Inflammatory macrophage treated with lipopolysaccharide for 4 hours (primary cell): ENCODE measurements at places on chromosomes 6 and 20.

GRCh38 chr6:95847061-95847460, 168.7 kb upstream of the FUT9 start:
- DNase-seq: no peak

DNA sequence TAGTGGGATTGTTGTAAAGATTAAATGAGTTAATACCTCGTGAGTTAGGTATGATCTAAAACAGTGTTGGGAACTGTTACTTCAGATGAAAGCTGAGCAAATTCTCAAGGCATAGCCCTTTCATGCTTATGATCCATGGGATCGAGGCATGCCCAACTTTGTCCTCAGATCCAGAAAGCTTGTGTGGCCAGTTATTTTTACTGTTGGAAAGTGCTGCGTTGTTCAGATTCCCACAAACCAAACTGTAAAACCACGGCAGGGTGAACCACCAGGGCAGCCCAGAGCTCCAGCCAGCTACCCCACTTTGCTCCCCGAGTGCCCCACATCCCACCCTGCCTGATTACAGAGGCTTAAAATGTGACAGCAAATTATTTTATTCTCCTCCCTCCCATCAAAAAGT, 139.3 kb upstream of the RIN2 start:
- no peak for DNase-seq

- no peak for DNase-seq
Observed at GRCh38 chr6:105608711-105609374, 206.0 kb upstream of the PREP start.

DNA sequence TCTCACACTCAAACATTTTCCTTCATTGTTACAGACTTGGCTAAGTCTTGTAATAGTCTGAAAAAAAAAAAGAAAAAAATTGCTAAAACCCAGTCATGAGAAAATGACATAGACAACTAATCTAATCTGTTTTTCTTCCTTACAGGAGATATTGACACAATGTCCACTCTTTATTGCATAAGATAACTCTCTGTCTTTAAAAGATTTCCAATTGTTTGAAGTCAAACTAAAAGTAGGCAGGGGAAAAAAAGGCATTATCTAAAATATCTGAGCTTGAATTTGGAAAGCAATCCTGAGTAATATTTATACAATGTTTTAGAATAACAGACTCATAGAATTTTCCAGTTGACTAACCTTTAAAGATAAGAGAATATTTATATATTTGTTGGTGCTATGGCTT, 233.0 kb upstream of the CEP162 start:
- DNase-seq: no peak

DNA sequence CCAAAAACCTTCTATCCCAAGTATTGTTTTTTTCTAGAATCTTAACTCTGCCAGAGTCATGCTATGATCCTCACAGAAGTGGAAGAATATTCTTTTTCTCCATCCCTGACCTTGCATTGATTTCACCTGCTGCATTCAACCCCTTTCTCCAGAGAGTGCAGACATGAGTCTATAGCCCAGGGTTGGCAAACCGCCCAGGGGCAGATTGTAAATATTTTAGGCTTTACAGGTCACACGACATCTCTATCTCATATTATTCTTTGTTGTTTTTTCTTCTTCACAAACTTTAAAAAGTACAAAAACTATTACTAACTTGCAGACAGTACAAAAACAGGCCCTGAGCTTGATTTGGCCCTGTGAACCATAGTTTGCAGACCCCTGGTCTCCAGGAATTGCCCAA, 112.1 kb upstream of the ASF1A start:
- no peak for DNase-seq

GRCh38 chr6:91480402-91480801, 893.5 kb upstream of the MAP3K7 start:
- DNase-seq: no peak

GRCh38 chr6:90533615-90534336, 53.1 kb downstream of the MAP3K7 start:
- no peak for DNase-seq

DNA sequence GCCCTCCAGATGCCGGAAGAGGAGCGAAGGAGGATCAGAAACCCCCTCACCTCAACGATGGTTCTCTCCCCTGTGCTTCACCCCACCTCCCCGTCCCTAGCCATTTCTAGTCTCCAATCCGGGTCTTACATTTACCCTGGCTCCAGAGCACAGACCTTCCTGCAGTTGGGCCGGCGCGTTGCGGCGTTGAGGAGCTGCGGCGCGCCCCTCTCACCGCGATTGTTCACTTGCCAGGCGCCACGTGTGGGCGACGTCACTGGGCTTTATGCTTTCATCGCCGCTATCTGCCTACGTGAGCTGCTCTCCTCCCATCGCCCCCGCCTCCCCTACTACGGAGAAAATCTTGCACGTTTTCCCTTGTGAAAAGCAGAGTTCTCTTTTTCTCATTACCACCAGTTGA, at the start of gene CRISP2:
CRISP2 (minus strand) TSS at position 198 of the 400 bp plus-strand sequence. CDS start 4,347 bp downstream, outside the sequence.
- no peak for DNase-seq

DNA sequence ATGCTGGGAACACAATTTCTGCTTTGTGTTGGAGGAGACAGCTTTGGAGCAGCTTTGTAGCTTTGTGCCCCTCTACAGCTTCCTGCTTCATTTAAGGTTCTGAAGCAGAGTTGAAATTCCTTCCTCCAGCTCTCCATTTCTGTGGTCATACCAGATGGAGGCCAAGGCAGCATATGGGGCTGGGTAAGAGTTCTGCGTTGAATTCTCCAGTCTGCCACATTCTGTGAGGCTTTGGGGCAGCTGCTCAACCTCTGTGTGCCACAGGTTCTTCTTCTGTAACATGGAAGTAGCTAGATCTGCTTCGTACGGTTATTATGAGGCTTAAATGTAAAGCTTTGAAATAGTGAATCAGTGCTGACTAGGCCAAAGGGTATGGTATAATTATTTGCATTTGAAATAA, 2.9 kb upstream of the TRIM26 start:
- no peak for DNase-seq

- DNase-seq: no peak
Observed at GRCh38 chr6:130029163-130029562, 10.8 kb downstream of the L3MBTL3 start.

DNA sequence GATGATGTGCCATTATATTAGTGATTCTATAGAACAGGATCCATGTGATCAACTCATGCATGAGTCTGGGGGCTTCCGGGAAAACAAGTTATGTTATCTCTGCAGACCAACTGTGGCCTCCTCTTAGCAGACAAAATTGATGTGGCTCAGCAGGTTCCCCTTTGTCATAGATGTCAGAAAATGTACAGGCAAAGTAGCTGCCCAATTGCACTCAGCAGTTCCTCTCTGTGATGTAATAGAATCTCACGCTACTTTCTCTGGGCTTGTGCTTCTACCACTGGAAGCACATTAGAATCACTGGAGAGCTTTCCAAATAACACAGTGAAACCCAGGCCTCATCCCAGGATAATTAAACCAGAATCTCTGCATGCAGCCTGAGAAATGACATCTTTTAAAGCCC, 253.1 kb downstream of the SLC24A3 start:
- DNase-seq: peak; percentile 62

DNA sequence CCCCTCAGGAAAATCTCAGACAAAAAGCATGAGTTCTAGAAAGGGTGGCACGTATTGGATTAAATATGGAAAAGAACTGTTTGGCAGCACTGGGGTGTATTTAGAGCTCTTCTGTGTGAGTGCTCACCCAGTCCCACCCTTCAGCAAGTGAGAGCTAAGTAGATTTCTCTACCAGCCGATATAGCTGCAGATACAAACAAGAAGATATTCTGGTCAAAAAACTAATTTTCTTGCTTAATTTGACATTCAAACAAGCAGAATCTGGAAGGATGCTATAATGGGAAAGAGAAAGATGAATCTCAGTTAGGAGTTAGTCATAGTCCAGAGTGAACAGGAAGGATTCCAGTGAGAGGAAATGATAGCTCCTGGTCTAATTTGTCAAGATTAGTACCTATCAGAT, 232.1 kb downstream of the TMEM242 start:
- DNase-seq: no peak

- DNase-seq: peak; percentile 1
Observed at GRCh38 chr6:150949526-150949925, 84.0 kb downstream of the MTHFD1L start.

- peak; percentile 95 for DNase-seq
Observed at GRCh38 chr6:166258854-166259276, 49.3 kb downstream of the PRR18 start.

DNA sequence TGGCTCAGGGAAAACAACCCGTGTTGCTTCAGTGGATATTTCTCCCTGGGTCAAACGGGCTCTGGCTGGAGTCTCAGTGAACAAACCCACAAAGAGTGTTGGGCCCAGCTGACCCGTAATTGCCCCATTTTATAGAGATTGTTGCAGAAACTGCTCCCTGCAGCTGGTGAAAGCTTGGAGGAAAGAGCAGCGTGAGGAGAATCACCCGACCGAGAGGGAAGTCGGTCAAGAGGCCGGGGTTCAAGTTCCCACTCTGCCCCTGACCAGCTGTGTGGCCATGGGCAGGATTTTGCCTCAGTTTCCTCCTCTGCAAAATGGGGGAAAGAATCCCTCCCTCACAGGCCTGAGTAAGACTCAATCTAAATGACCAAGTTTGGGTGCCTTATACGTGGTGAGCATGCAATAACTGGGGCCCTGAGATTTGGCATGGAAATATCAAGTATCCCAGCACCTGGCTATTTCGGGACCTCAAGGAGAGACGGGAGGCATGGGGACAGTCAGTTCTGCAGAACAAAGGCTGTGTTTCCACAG, 1.7 kb upstream of the TGM2 start:
- DNase-seq: peak; percentile 67

DNA sequence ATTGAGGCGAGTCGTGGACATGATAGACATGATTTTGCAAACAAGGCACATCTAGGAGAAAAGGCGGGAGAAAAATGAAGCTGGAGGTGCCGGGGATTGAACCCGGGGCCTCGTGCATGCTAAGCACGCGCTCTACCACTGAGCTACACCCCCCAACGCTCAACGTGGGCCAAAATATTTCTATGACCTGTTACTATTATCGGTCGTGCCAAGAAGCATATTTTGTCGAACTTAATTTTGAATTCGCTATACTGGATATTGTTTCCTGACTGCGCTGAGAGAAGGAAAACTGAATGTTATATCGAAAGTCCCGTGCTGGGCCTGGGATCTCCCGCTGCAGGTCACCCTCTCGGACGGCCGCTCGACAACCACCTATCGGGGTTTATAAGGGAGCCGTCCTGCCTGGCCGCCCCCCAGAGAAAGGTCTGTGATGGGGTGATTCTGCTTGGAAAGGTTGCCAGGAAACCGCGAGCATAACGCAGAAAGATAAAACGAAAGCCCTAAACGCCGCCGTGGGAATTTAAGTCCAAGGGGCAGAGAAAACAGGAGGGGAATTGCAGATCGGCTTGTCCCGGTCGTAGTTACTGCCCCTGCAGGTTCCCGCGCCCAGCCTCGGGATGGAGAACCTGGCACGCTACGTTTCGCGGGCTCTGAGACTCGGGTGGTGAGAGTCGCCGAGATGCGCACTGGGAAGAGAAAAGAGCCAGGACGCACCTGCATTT, 60.0 kb downstream of the TRIM27 start:
- DNase-seq: peak; percentile 77

- no peak for DNase-seq
Observed at GRCh38 chr6:144481527-144481926, 196.4 kb downstream of the UTRN start.

GRCh38 chr6:157443066-157443800, 62.2 kb downstream of the ZDHHC14 start:
- peak; percentile 16 for DNase-seq

GRCh38 chr20:45792317-45793118, 764 bp downstream of the DNTTIP1 start:
- DNase-seq: peak; percentile 81

DNA sequence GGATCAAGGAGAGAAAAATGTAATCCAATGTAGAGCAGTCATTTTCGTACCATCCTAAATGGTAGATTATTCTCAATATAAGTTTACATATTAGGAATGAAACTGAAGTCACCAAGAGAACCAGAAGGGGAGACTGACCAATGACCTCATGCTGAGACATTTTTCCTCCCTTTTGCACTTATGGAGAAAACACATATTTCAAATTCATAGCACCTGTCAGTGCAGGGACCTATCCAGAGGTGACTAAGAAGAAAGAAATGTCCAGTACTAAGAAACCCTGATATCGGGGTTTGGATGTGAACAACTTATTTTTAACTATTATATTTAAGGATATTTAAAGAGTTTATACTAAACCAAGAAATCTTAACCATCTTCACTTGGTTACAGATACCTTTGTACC, 16.6 kb upstream of the LYRM2 start:
- DNase-seq: no peak

GRCh38 chr6:143061597-143062385, 1.1 kb downstream of the AIG1 start:
- peak; percentile 21 for DNase-seq

GRCh38 chr6:94144807-94145206, 725.4 kb upstream of the EPHA7 start:
- no peak for DNase-seq

DNA sequence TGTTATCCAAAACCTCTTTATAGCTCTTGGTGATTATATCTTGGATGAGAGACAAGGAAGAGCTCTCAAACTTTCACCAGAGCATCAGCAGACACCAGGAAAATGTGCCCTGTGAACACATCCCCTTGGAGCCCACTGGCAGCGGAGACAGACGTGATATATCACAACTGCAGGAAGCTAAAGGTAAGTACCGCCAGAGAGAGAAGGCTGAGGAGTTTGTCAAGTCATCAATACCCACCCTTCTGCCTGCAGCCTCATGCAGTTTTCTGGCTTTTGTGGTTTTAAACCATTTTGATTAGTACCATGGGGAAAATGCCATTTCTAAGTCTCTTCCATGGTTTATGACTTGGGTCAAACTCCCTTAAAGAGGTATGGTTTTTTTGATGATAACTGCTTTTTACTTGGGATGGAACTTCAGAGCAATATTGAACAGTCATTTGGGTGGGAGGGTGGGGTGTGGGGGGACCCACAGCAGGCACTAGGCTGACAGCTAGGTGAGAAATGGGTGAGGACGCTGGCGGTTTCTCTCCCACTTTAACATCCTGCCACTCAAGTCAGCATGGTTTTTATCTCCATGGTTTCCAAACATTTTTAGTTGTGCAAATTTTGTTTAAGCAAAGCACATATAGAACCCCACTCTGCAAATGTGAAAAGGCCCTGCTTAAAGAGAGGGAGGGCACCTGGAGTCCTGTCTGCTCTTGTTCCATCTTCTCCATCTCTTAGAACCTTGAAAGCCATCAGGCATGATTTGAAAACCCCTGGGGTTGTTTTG, 108.4 kb downstream of the SCML4 start:
- no peak for DNase-seq

DNA sequence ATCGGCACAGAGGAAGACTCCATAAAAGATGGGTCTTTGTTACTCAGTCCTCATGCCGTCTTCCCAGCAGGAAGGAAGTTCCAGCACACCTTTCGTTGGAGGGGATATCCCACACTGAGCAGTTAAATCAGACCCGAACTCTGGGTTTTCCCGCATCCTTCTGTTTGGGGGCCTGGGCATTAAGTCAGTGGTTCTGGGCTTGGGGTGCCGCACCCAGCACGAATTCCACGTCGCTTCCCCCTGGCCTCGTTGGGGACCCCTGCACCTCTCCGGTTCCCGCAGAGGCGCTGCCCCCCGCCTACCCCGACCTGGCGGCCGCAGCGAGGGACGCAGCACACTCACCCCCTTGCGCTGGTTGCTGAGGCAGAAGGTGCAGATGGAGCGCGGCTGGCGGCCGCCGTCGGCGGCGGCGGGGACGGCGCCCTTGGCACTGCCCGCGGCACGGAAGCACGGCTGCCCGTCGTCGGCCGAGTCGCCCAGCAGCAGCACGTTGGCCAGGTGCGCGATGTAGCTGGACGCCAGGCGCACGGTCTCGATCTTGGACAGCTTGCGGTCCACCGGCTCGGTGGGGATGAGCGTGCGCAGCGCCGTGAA, 641 bp downstream of the TCF15 start:
- DNase-seq: no peak

GRCh38 chr6:95819939-95820338, 195.8 kb upstream of the FUT9 start:
- DNase-seq: no peak
